ENCODE measurements at places on chromosomes 2 and 18. TPM values are rescaled to one million over a fixed set of nuclear protein-coding genes. Genes with fewer than 3 reads are reported as not detected.

CD226 gene
- total RNA-seq, result 0.02 TPM

ITGAV gene
- 42.6 TPM for total RNA-seq

B3GNT7 gene
- total RNA-seq, result 3.6 TPM

ACADL gene
- total RNA-seq, result not detected

COLEC12 gene
- total RNA-seq, result 0.44 TPM

GBX2 gene
- 2.4 TPM for total RNA-seq

CYP26B1 gene
- 1.7 TPM for total RNA-seq

KLHL14 gene
- not detected for total RNA-seq

CD8A gene
- 1.6 TPM for total RNA-seq

MYO7B gene
- 0.58 TPM for total RNA-seq

AFF3 gene
- total RNA-seq, result 0.19 TPM

BOK gene
- 18.6 TPM for total RNA-seq

NYAP2 gene
- total RNA-seq, result 0.11 TPM

ACMSD gene
- not detected for total RNA-seq

TBR1 gene
- 0.11 TPM for total RNA-seq

SMC6 gene
- 41.3 TPM for total RNA-seq

SGPP2 gene
- not detected for total RNA-seq

WDFY1 gene
- 123 TPM for total RNA-seq

MAP2 gene
- 0.05 TPM for total RNA-seq

OTOS gene
- total RNA-seq, result not detected

LIMS4 gene
- total RNA-seq, result 2.4 TPM

SPAG16 gene
- 25.3 TPM for total RNA-seq

DIS3L2 gene
- total RNA-seq, result 15.5 TPM

TRIM43 gene
- not detected for total RNA-seq

CELF4 gene
- 0.11 TPM for total RNA-seq

IMPA2 gene
- 66.1 TPM for total RNA-seq
